ENCODE measurements at places on chromosomes 1 and 21. TPM values are rescaled to one million over a fixed set of nuclear protein-coding genes. Genes with fewer than 3 reads are reported as not detected.

DNA sequence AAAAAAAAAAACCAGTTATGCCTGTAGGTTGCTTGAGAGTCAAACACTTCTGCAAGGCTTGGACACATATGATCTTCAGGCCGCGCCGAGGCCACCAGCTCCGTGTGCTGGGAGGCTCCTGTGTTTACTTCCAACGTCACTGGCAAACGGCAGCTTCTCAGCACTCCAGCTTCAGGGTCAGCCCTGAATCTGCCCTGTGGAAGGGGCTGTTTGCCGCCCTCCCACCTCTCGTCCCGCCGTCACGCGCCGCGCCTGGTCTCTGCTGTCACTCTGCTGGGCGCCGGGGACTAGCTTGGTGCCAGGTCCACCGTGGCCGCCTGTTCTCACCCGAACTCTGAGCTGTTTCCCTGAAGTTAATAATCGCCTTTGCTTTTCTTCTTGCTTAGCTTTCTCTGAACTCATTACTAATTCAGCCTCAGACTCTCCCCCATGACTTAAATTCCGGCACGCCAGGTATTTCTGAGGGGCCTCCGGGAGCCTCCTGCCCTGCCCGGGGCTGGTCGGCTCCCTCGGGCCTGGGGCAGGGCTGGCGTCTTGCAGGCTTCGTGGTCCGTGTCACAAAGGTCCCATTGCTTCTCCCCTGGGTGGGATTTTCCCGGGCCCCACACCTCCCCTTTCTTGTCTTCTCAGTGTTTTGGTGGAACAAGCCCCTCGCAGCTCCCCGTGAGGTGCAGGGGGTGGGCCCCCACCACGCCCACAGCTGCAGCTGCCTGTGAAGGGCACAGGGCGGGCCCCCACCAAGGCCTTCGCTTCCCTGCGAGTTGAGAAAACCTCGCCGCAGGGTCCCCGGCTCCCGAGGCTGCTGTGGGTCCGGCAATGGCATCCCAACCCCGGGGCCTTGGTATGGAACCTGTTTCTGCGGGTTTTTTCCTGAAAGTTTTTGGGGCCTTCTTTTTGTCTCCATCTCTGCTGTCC, 14.6 kb upstream of the C1orf159 start:
- DNase-seq, result peak; percentile 51

GRCh38 chr1:237890822-237891221, at the start of gene ZP4:
Gene ZP4 (minus strand): TSS chr1:237890922. CDS start chr1:237890635, 287 bp downstream.
- DNase-seq, result no peak

GRCh38 chr1:52676249-52676903, 21.8 kb downstream of the COA7 start:
- no peak for DNase-seq

DNA sequence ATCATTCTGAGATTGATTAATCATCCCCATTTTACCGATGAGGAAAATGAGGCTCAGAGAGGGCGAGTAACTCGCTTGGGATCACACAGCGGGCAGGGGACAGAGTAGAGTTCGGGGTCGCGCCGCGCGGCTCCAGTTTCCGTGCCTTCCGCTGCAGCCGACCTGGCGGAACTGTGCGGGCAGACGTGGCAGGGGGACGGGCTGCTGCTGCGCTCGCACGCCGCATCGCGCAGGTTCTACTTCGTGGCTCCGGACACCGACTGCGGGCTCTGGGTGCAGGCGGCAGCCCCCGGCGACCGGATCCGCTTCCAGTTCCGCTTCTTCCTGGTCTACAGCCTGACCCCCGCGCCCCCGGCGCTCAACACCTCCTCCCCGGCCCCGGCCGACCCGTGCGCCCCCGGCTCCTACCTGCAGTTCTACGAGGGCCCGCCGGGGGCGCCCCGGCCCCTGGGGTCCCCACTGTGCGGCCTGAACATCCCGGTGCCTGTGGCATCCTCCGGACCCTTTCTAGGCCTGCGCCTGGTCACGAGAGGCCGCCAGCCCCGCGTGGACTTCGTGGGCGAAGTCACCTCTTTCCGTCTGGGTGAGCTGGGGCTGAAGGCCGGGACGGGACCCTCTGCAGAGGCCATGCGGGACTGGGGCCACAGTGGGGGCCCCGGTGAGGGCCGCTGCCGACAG, 2.3 kb downstream of the LDLRAD2 start:
- DNase-seq, result no peak

The LCE3D gene
- not detected for total RNA-seq

The SLC37A1 gene
- 16.4 TPM for total RNA-seq

The ECE1 gene
- total RNA-seq, result 98.7 TPM

The FMO1 gene
- not detected for total RNA-seq
